Stimulated activated CD8-positive, alpha-beta memory T cell treated with anti-CD3 and anti-CD28 coated beads, Interleukin-4, amount 100 ng/mL, for 1 hour (primary cell): ENCODE measurements at places on chromosomes 2 and 18.

DNA sequence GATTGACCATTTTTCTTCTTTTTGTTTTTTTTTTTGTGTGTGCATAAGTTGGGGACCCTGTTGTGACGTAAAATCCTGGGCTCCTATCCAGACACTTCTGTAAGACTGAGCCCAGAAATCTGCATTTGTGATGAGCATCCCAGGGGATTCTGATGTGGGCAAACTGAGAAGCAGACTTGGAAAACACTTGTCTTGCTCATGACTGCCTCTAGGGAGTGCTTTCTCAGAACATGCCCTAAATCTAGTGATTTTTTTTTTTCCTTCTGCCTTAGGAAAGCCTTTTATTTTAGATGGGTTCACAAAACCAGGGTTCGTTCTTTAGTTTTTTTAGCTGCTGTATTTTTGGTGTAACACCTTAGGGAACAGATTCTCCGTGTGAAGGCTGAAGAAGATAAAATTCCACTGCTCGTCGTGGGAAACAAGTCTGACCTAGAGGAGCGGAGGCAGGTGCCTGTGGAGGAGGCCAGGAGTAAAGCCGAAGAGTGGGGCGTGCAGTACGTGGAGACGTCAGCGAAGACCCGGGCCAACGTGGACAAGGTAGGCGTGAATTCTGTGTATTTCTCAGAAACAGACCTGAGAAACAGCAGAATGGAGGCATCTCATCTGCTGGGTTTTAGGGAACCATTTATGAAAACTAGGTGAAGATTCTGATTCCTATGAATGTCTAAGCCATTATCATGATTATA, 36.7 kb downstream of the RALB start:
- no peak for DNase-seq

GRCh38 chr2:191625016-191625415, 52.9 kb upstream of the NABP1 start:
- peak; percentile 15 for DNase-seq

- DNase-seq: no peak
Observed at GRCh38 chr2:75604484-75604883, 42.1 kb upstream of the MRPL19 start.

DNA sequence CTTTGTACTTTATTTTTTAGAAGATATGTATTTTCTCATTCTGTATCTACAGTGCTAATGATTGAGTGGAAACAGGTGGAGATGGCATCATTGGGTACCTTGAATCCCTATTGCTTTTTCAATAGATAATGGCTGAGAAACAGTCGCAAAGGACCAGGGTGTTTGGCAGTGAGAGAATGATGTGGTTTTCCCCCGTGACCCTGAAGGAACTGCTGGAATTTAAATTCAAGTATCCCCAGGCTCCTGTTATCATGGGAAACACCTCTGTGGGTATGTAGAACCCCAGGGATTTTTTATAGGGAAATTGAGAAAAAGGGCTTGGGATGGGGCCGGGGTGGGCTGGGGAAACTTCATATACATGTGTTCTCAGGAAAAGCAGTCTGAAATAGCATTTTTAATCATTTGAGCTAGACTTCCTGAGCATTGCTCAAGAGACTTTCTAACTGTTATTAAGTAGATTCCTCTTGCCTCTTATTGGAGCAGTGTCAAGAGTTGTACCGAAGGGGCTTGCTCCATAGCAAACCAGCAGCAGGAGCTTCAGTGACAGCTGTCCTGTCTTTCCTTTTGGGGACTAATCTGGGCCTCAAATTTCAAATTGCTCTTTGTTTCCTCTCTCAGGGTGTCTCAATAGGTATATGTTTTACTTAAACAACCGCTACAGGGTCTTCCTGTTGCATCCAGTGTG, 18.9 kb downstream of the AOX1 start:
- DNase-seq: no peak

DNA sequence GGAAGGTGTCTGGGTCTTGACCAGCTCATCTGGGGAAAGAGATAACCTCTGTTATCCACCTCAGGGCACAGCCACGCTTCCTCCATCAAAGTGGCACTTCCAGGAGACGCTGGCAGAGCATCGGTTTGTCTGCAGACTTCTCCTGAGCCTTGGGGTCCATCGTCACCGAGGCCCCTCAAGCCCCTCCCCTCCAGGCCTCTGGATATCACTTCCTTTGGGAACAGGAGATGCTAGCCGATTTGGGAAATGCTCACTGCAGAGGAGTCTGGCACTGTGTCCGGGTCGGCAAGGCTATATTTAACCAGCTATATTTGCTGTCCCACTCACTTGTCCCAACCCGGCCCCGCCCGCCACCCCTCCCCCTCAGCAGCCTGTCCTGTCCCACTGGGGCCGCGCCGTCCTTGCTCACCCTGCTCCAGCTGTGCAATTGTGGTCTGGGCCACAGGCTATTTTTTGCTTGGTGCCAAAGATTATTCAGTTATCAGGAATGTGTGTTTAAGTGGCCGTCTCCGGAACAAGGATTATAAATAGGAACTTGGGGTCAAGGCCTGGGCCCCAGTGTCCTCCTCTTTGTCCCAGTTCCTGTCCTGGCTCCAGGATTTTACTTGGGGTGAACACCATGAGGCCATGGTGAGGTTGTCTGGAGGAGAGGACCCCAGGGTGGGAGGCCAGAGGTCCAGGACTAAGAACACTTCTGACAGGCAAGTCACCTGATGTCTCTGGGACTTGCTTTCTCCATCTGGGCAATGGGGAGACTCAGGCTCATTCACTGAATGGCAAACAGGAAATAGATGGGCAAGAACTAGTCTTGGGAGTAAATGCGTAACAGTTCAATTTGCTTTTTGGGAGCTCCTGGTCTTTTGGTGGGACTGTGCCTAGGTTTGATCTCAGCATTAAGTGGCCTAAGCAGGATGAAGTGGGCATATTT, 263.6 kb downstream of the DYSF start:
- no peak for DNase-seq

DNA sequence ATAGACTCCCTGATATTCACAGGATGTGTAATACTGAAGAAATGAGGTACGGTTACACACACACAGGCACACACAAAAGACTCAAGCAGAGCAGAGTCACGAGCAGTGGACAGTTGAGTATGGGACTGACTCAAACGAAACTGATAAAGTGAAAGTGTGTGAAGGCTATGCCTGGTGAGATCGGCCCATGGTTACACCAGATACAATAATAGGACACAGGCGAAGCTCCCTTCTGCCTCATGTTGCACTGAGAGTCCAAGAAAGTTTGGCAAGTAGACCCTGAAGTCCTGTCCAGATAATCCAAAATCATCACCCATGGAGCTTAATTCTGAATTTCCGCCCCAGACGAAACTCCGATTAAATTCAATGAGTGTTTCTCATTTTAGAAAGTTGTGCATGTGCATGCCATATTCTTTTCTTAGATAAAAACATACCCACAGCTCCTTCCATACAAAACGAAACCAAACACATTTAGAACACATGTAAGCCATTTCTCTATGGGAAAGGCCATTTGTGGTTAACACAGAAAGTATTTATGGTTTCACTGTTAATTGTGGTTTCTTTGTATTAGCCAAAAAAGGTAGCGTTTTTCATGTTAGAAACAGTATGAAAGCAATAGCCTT, 567.6 kb downstream of the PLCL1 start:
- no peak for DNase-seq

DNA sequence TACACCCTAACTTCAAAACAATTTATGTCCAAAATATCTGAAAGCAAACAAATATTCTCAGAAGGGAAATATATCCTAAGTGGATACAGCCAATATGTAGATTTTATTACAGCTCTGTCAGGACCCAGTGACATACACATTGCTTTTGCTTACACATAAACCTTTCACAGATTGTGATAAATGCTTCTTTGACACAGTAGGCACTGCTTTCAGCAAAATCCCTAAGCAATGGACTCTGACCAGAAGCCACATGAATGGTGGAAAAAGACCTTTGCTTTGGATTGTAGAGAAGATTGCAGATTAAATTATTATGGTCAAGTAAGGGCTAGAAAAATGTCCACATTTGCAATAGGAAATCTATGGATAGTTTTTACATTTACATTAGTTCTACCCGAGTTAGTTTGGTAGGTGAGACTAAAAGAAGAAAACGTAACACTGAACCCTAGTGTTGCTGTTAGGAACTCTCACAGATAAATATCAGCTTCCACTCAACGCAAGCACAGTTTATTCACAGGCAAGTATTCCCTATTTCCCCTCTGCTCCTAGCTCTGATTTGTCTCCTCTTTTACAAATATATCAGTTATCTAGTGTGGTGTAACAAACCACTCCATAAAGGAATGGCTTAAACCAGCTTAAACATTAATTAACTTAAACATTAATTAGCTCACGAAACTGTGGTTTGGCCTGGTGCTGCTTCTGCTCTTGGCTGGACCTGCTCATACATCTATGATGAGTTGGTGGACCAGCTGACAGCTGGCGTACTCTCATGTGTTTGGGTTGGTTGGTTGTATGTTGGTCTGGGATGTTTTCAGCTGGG, 23.6 kb upstream of the SERPINE2 start:
- DNase-seq: no peak

DNA sequence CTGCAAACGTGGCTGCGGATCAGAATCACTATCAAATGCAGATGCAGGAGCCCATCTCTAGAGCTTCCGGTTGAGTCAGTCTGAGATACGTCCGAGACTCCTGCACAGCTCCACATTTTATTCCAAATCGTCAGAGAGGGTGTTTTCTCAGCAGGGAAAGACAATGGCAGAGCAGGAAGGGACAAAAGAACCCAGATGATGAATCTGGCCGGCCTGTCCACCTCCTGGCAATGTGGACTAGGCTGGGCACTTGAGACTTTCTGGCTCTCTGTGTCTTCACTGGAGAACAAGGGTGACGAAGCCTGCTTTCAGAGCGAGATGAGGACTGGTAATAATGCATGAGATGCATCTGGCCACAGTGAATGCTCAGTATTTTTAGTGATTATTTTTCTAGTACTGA, 255.9 kb upstream of the MYT1L start:
- DNase-seq: no peak

- DNase-seq: no peak
Observed at GRCh38 chr2:113791697-113792590, 35.5 kb upstream of the SLC35F5 start.

DNA sequence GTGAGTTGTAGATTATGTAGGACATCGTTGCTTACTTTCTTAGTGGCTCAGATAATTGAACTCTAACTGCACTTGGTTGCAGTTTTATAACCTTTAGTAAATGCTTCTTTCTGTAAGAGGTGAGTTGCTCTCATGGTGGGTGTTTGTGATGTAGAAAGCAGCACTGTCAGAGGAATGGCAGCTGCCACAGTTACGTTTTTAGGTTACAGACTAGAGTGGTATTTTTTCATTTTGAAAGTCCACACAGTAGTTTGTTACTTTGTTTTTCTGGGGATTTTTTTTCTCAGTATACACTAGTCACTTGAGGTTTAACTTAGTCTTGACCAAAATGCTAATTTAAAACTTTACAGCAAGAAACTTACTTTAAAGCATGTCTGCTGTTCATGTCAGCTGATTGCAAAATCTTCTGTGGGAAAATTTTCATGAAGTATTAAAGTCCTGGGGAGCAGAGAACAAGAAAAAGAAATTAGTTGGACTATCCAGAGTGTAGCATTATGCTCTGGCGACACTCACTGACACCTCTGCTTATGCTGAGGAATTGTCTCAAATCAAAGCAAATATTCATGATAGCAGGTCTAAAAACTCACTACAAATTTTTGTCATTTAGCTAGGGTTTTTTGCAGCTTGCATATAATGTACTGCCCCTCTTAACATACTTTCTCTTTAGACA, 14.8 kb downstream of the AFTPH start:
- DNase-seq: no peak

GRCh38 chr2:202147775-202148174, 74.7 kb downstream of the KIAA2012 start:
- no peak for DNase-seq

DNA sequence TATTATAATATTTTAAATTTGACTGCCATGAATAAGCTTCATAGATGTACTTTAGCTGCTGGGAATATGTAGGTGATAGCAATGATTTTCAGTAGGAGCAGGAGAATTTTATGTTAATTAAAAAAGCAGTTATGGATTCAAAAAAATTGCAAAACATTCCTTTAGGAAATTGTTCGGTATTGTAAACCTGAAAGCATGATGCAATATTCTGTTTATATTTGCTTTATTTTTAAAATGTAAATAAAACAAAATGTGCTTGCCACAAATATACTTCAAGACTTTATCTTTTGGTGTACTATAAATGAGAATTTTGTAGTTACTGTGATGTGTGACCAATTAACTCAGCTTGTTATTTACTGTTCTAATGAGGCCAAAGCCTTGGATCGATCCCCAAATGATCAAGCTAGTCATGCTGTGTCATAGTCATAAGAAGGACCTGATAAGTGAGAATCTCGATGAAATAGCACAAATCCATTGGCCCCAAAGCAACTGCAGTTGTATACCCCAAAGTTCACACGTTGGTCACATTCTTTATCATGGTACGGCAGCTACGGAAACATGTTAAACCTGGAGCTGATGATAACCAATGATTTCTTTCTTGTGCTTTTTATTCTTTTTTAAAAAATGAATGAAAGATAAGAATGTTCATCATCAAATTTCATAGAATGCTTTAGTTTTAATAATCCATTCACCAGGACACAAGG, 23.6 kb upstream of the ATIC start:
- DNase-seq: no peak

DNA sequence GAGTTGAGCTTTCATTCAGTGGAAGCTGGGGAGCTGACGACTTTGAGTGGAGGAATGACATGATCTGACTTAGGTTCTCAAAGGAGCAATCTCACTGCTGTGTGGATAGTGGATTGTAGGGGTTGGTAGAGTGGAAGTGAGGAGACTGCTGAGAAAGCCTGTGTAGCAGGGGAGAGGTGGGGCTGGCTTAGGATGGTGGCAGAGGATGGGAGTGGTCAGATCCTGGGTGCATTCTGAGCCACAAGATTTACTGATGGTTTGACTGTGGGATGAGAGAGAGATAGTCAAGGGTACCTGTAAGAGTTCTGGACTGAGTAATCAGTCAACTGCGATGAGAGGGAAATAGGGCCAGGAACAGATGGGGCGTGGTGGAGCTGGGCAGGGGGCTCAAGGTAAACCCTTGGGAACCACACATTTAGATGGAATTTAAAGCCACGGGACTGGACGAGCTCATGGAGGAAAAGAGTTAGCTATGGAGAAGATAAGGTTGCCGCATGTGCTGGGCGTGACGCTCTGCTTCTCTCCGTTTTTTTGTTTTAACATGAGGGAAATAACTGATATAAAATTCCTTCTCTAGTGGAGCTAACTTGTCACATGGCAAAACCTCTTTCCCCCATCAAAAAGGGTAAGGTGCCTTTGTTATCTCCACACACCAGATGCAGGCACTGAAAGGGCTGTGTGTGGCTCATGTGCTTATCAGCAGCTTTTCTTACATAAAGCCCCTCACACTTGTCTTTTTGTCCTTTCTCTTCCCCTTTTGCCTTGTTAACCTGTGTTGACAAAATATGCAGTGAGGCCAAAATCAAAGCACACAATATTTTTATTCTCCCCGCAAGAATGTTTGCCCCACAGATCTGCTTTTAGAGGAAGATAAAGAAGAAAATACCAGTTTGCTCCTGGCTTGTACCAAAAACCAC, 379.8 kb downstream of the TSN start:
- DNase-seq: no peak
